ENCODE measurements at places on chromosomes 2 and 18.

GRCh38 chr18:48925491-48925780 lies 25.3 kb downstream of the SMAD7 start:
- DNase-seq: no peak

GRCh38 chr2:191756761-191757160 lies 78.8 kb downstream of the NABP1 start:
- no peak for DNase-seq

- DNase-seq: no peak
Observed at GRCh38 chr18:59249199-59249774, 24.0 kb downstream of the RAX start.

DNA sequence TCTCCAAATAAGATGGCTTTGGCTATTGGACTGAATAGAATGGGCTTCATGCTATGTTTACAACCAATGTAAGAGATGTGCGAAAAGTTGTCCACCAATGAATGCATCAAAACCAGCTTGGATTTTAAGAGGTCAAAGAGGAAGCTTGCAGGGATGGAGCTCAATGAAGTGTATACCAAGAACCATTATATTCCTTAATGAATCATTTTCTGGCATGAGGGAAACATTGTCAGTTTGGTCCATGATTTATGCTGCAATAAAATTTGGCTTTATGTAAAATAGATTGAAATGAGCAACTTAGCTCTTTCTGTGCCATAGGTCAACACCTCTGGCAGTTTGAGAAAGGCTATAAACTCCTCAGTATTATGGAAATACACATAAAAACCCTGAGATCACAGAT lies 107.3 kb downstream of the SH3BP4 start:
- no peak for DNase-seq

GRCh38 chr18:5998166-5998881 lies 103.0 kb upstream of the TMEM200C start:
- DNase-seq: no peak

DNA sequence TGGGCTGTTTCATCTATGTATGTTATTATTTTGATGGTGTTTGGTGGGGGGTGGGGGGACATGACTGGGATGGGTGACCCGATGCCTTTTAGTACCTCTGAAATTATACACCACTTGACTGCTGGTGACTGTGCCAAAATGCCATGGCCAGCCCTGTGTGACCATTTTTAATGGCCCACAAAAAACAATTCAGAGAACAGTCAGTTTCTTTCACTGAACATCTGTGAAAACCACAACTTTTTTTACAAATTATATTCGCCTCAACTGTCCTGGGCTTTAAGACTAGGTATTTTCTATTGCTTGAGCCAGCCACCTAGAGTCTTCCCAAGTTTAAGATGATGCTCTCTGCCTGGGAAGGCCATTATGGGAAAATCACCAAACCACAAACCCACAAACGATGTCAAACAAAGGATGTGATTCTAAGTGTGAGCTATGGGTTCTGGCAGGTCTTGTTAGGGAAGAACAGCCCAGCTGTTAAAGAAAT lies 33.9 kb downstream of the FN1 start:
- DNase-seq: no peak

- no peak for DNase-seq
Observed at GRCh38 chr2:234722176-234722575, 225.3 kb upstream of the ARL4C start.

GRCh38 chr18:58605027-58606020 lies 23.6 kb downstream of the ALPK2 start:
- peak; percentile 40 for DNase-seq
